ENCODE measurements at places on chromosomes 12 and 14. TPM values are rescaled to one million over a fixed set of nuclear protein-coding genes. Genes with fewer than 3 reads are reported as not detected.

GRCh38 chr12:44509471-44509870, 366.6 kb downstream of the NELL2 start:
- no peak for DNase-seq

GRCh38 chr12:26941215-26941594, 2.9 kb downstream of the FGFR1OP2 start:
- no peak for DNase-seq

- DNase-seq: no peak
Observed at GRCh38 chr12:64029013-64029857, 184.7 kb downstream of the SRGAP1 start.

Gene GARIN6
- total RNA-seq: not detected

DNA sequence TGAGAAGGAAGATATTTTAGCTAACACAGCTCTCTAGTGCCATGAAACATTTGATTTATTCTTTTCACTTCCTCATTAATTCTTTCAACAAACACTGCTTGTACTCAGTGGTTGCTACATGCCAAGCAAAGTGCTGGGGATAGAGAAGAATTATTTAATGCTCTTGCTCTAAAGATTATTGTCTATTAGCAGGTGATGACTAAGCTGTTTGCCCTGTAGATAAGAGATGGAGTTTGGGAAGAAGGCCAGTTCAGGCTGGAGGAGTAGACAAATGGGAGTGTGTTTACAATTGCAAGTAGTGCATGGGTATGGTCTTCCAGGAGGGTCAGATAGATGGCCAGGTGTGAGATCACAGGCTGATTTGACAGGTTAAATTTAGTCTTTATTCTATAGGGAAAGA, 99.8 kb upstream of the SEL1L start:
- no peak for DNase-seq

GRCh38 chr12:29234965-29235626, 86.0 kb downstream of the FAR2 start:
- no peak for DNase-seq

Gene IL23A
- total RNA-seq: 20.9 TPM

DNA sequence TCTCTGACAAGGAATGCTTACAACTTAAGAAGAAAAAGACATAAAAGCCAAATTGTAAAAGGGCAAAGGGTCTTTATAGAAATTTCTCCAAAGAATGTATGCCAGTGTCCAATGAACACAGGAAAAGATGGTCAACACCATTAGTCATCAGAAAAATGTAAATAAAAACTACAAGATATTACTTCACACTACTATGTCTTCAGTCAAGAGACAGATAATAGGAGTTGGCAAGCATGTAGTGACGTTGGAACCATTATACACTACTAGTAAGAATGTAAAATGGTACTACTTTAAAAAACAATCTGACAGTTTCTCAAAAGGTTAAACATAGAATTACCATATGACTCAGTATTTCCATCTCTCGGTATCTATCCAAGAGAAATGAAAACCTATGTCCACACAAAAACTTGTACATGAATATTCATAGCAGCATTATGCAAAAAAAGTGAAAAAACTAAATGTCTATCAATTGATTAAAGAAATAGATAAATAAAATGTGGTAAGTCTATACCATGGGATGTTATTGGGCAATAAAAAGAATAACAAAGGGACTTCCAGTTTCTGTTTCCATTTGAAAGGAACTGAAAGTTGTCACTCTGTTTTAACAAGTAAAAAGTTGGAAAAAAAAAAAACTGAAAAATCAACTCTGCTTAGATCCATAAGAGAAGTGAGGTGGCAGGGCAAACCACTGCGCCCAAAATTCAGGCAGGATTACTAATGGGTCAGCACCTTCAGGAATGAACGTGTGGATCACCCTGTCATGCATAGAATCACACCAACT, 69.8 kb downstream of the ALG10B start:
- no peak for DNase-seq

GRCh38 chr12:113299619-113300237, 35.2 kb downstream of the SLC8B1 start:
- DNase-seq: no peak
